Stimulated activated naive CD8-positive, alpha-beta T cell treated with anti-CD3 and anti-CD28 coated beads, Interleukin-15, Interleukin-2, amounts not matched to agents 100 U/mL and 50 U/mL, for 24 hours (primary cell): ENCODE measurements at places on chromosomes 2 and 18.

DNA sequence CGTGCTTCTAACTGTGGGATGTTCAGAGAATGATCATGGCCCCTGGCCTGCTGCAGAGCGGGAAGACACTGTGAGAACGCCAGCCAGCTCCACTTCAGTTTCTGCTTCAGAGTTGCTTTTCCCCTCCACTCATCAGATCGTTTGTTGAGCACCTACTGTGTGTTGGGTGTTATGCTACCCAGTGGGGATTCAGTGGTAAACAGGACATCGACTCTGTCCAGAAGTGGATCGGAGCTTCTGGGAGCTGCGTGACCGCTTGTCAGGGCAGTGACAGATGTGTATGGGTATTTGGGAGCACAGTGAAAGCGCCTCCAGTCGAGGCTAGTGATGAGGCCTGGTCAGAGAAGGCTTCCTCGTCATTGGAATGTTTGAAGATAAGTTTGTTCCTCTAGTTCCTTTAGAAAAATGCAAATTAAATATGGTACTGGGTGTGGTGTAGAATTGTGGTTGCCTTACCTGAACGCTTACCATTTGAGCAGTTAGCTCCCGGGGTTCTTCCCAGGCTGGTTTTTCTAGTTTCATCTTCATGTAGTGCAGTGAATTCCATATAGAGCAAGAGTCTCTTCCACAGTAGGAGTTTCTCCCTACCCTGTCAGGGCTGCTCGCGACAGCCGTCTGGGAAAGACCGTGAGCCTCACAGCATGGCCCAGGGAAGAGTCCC, 2.8 kb downstream of the RAB12 start:
- DNase-seq: no peak

DNA sequence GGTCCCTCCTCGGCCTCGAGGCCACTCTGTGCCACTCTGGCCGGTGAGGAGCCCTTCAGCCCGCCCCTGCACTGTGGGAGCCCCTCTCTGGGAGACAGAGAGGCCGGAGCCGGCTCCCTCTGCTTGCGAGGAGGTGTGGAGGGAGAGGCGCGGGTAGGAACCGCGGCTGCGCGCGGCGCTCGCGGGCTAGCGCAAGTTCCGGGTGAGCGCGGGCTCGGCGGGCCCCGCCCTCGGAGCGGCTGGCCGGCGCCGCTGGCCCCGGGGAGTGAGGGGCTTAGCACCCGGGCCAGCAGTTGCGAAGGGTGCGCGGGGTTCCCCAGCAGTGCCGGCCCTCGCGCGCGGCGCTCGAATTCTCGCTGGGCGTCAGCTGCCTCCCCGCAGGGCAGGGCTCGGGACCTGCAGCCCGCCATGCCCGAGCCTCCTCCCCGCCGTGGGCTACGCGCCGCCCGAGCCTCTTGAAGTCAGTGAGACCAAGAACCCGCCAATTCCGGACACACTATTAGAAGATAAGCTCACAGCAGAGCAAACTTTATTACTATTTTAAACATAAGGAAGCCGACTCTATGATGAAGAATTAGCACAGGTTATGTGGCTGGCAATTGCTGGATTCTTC, 825.8 kb upstream of the FANCL start:
- no peak for DNase-seq

GRCh38 chr18:49725809-49726674, 87.3 kb downstream of the ACAA2 start:
- DNase-seq: no peak

- DNase-seq: no peak
Observed at GRCh38 chr2:233271693-233272092, 20.2 kb downstream of the ATG16L1 start.

- no peak for DNase-seq
Observed at GRCh38 chr2:60560734-60561644, 7.5 kb upstream of the BCL11A start.

DNA sequence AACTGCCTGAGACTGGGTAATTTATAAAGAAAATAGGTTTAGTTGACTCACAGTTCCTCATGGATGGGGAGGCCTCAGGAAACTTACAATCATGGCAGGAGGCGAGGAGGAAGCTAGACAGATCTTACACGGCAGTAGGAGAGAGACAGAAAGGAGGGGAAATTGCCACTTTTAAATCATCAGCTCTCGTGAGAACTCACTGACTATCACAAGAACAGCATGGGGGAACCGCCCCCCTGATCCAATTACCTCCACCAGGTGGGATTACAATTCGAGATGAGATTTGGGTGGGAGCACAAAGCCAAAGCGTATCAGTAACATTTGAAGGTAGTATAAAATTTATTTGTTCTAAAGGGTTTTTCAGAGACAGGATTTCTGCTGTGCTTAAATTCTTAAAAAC, 5.4 kb downstream of the GALM start:
- DNase-seq: no peak

DNA sequence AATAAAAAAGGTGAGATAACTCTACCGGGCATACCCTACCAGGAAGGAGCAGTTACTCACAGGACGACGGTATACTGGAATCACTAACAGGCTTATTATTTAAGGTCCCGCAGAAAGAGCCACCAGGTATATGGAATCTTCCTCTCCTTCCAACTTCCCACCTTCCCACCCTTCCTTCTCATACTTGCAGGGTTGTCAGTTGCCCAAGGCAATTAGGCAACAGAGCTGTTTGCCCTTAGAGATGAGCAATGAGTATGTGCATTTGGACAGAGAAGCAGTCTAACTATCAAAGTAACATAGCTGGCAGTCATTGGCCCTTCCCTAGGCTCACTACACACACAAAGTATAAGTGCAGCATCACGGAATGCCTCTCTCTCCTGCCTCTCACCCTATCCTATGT, 32.1 kb upstream of the EVA1A start:
- no peak for DNase-seq

DNA sequence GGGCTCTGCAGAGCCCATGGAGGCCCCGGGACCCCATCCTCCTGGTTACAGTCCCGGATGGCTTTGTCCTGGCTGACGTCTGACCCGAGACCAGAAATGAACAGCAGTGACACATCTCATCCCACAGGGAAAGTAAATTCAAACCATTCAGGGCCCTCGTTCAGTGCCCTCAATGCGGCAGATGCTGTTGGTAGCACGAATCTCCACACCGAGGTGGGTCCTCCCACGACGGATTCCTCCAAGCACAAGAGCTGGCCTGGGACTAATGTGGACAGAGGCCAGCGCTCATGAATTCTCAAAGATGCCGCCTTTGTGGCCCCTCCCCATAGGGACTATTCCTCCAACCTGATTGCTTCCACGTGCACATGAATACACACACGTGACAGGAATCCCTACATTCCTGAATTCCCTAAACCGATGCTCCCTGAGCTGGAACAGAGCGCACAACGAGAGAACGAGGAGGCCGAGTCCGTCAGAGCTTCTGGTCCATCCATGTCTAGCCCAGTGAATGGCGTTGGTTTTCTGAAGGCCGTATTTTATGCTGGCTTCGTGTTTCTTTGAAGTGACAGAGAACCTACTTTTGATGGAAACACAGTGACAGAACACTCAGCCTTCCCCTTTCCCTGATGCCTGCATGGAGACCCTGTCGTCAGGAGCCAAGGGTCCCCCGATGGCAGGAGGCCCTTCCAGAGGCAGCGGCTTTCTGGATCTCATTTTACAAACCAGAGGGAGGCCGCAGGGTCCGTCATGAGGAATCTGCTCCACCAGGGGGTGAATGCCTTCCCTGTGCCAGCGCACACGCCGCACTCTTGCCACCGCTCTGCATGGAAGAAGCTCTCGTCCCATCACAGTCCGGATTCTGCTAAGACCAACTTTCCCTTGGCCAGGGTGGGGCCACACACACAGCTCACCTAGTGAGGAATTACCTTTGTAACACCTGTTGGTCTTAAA, 64.3 kb upstream of the SNTG2 start:
- no peak for DNase-seq

DNA sequence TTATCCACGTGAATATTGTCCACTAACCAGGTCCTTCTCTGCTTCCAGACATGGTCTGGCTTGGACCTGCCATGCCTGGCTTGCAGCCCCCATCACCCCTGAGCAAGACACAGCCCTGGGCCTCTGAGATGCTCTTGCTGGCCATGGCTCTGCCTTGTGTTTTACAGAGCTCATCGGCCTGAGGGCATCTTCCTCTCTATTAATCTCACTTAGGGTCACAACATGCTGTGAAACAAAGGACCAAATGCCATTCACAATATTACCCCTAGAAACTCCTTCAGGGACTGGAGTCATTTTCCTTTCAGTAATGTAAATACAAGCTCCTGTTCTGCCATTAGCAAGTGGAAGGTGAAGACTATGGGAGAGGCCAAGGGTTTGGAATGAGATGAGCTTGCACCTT, 6.8 kb upstream of the TPO start:
- DNase-seq: no peak

- no peak for DNase-seq
Observed at GRCh38 chr2:43294973-43295603, 68.7 kb upstream of the ZFP36L2 start.

GRCh38 chr2:180133736-180134135, 126.6 kb upstream of the CWC22 start:
- no peak for DNase-seq

- DNase-seq: no peak
Observed at GRCh38 chr2:31240381-31241365, 6.7 kb downstream of the EHD3 start.

DNA sequence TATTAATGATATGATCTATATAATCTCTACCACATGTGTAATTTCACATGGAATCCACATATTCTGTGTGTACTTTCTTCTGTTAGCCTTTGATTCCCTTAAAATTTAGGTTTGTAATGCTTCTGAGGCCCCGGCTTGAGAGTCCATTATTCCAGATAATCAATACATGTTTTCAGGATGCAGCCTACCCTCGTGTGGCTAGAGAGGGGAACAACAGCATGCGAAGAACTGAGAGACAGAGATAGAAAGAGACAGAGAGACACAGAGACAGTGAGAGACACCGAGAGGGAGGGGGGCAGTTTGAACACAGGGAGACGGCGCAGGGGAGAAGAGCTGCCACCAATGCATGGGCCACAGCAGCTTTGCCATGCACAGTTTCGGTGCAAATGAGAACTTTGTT, 185.4 kb downstream of the SNTG2 start:
- DNase-seq: no peak
